ENCODE measurements at places on chromosomes 2 and 18.

- DNase-seq, result no peak
Observed at GRCh38 chr2:69292256-69292655, 94.8 kb downstream of the GFPT1 start.

DNA sequence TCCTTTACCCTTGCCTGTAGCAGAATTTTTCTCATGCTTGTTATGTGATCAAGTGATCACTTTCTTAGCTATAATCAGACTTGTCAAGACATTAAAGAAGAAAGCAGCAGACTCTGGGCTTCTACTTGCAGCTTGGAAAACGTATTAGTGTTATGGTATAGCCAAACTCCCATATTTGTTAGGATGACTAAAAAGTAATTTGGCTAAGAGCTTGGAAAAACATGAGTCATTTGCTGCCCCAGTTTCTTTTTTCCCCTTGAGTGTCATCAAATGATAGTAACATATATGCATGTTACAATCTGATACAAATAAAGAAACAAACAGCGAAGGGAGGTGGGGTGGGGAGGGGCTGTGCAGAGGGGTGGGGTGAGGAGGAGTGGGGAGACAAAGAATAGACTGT, 155.5 kb downstream of the IKZF2 start:
- no peak for DNase-seq

- no peak for DNase-seq
Observed at GRCh38 chr18:49861659-49862058, 48.3 kb upstream of the ACAA2 start.

GRCh38 chr2:84735389-84735788, 145.5 kb downstream of the TRABD2A start:
- no peak for DNase-seq

- peak; percentile 57 for DNase-seq
Observed at GRCh38 chr2:106542746-106543359, 55.7 kb downstream of the CD8B2 start.

GRCh38 chr2:156537141-156537540, 101.0 kb downstream of the GPD2 start:
- no peak for DNase-seq

DNA sequence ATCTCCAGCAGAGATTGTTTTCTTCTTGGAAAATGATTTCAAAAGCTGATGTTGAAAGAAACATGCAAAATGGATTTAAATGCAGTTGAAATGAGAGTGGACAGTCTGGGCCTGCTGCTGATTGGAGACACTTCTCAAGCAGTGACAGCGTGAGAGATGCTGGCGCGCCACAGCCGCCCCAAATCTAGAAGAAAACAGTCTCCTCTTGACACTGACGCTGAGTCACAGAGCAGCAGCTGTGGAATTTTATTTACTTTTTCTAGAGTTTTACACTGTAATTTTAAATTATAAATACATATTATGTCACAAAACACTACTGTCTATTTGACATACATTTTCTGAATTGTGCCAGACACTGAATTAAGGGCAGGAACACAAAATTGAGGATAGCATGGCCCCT, 121.8 kb upstream of the TMEM200C start:
- no peak for DNase-seq

DNA sequence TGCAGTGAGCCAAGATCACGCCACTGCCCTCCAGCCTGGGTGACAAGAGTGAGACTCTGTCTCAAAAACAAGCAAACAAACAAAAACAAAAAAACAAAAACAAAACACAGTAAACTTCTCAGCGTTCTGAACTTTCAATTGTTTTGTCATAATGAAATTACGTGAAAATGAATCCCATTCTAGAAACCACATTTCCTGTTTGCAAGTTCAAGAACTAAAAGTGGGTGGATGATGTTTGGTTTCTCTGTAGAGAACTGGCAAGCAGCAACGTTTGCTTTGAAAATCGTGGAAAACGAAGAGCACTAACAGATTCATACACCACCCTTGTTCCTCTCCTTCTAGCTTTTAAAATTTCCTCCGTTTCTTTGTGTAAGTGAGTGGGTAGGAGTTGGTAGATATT, 226.1 kb upstream of the LYPD1 start:
- no peak for DNase-seq

GRCh38 chr2:240868286-240869108, at the start of gene AGXT:
Gene AGXT, plus strand, starts transcription at chr2:240868824. Its CDS starts 42 bp downstream, at chr2:240868866.
- no peak for DNase-seq

GRCh38 chr2:14693874-14694273, 61.4 kb downstream of the LRATD1 start:
- no peak for DNase-seq

- DNase-seq, result no peak
Observed at GRCh38 chr2:17592731-17593409, 52.4 kb downstream of the VSNL1 start.

DNA sequence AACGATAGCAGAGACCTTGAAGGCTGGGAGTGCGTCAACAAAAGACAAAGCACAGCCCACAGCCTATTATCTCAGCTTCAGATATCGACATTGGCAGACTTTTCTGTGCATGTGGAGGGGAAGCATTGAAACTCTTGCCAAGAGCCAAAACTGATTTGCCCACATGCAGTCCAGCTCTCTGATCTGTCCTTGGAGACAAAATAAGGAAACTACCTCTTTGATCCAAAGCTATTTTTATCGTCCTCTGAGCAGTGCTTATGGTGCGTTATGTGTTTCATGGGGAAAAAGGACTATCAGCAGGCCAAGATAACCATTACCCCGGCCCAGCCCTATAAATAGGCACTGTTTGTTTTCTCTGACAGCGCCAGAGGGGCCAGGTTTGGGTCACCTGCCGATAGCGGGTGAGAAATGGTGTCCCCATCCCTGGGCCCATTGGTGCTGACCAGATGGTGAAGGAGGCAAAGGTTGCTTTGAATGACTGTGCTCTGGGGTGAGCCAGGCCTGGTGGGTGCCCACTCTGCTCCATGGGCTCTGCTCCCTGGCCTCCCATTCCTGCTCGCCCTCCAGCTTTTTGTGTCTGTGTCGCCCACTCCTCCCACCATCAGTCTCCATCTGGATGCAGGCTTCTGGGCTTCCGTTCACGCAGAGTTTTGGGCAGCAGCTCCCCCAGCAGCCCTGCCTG, 176.1 kb upstream of the HS6ST1 start:
- DNase-seq, result no peak

- no peak for DNase-seq
Observed at GRCh38 chr2:68765739-68766375, 31.2 kb downstream of the ARHGAP25 start.

DNA sequence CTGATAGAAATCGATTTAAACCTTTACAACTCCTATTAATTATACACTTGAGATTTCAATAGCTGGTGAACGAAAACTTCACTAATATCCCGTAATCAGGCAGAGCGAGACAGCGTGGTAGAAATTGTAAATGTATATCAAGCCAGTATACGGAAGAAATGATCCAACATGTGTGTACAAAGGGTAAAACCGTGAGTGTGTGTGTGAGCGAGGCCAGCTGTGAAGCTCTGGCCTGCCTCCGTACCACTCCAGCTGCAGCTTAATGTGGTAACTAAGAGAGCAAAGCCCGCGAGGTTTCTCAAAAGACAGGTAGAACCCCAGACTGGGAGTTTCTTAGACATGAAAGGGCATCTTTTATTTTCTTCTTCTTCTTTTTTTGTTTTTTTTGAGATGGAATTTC, 52.3 kb upstream of the ZNF516 start:
- DNase-seq, result no peak

DNA sequence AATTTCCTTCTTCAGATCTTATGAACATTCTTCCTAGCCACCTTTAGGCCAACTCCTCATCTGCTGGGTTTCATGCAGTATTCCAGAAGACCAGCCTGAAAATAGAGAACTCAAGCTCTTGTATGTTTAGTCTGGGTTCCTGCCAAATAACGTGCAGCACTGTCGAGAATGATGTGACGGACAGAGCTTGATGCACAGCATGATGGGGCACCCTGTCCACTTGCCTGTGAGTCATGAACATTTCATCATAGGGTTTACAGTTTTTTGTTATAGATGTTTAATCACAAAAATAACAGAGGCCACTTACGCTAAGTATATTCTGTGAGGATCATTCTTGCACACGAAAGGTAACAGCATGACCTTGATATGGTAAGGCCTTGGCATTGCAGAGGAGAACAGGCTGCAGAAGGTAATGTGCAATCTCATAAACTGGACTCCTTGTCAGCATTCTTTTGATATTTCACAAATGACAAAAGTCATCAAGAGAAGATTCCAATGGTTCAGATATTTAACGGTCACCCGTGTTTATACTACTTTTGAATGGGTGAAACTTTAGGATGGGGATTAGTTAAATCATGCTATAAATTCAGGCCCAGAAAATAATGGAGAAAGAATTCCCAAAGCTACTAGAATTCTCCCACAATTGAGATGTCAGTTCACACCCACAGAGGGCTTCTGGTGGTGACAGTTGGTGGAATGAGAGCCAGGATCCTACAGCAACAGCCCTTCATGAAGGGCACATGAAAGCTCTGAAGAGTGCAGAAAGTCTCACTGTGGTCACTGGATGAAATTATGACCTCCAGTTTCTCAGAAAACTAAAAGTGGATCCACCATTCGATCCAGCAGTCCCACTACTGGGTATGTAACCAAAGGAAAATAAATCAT, 396.1 kb upstream of the RAB12 start:
- DNase-seq, result no peak

GRCh38 chr2:106695919-106696318, 190.0 kb downstream of the ST6GAL2 start:
- DNase-seq, result no peak

- DNase-seq, result no peak
Observed at GRCh38 chr2:85911814-85912692, 23.3 kb upstream of the ST3GAL5 start.

DNA sequence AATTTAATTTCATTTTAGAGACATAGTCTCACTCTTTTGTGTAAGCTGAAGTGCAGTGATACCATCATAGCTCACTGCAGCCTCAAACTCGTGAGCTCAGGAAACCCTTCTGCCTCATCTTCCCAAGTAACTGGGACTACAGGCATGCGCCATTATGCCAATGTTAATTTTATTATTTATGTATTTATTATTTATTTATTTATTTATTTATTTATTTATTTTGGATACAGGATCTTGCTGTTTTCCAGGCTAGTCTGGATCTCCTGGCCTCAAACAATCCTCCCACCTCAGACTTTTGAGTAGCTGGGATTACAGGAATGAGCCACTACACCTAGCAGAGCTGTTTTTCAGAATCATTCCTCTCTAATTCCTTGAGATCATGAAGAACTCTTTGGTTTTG, 99.9 kb downstream of the ASXL3 start:
- no peak for DNase-seq

- no peak for DNase-seq
Observed at GRCh38 chr2:138504546-138505235, 3.1 kb downstream of the SPOPL start.

- DNase-seq, result no peak
Observed at GRCh38 chr18:31401156-31402025, 24.8 kb downstream of the DSG4 start.

DNA sequence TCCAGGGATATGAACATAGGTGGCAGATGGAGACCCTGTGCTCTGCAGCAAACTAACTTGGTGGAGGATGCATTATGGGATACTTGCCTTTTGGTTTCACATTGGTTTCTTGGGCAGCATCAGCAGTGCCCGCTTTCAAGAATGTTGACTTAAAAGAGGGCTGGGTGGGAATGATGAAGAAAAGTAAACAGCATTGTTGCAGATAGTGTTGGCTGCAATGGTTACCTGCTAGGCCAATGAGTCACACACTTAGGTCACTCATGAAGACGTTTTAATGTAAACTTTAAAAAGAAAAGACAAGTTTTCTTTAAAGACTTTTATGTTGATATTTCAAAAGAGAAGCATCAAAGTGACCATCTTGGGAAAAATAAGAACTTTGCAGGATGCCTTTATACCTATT, 26.1 kb upstream of the FAM237A start:
- no peak for DNase-seq

GRCh38 chr2:25700221-25700660, 26.9 kb upstream of the DTNB start:
- no peak for DNase-seq

- DNase-seq, result no peak
Observed at GRCh38 chr18:12271376-12272235, 17.4 kb downstream of the CIDEA start.

GRCh38 chr18:76370201-76370600, 124.8 kb downstream of the ZNF516 start:
- DNase-seq, result no peak

- DNase-seq, result no peak
Observed at GRCh38 chr2:38712871-38713270, 38.3 kb downstream of the SRSF7 start.

- no peak for DNase-seq
Observed at GRCh38 chr2:88265352-88266303, 95.5 kb downstream of the THNSL2 start.

- no peak for DNase-seq
Observed at GRCh38 chr2:149857344-149857743, 269.8 kb upstream of the MMADHC start.

DNA sequence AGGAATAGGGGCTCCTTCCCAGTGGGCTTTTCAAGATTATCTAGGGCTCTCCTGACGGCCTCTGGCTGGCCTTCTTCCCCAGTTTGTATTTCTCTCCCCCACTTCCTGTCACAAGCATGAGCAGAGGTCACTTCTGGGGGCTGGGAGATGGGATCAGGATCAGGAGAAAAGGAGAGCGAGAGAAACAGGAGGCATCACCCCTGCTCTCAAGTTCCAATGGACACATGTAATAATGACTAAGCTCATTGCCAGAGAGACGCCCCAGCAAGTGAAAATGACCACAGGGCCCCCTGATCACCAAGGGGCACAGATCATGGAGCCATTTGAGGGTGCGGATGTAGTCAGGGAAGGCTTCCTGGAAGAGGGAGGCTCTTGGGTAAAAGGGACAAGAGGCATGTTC, 92.1 kb downstream of the SMAD7 start:
- DNase-seq, result no peak

GRCh38 chr2:190841707-190842505, 38.7 kb upstream of the GLS start:
- no peak for DNase-seq

DNA sequence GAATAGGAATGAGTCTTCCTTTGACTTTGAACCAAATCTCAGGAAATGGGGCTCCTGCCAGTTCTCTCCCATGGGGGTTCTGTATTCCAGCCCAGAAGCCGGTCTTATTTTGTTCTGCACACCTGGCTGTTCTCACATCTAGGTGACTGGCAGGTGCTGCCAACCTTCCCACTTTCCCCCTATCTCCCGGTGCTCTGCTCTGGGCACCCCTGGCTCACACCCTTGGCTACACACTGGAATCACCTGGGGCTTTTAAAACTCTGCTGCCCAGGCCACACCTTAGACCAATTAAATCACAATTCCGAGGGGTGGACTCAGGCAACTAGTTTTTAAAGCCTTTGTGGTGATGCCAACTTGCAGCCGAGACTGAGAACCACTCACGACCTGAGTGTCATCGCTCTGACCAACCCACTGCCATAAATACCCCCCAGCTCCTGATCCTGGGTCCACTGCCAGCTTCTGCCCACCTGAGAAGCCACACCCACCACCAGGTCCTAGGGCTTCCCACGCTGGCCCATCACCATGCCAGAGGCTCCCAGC, 69.2 kb downstream of the KCNF1 start:
- no peak for DNase-seq

- peak; percentile 3 for DNase-seq
Observed at GRCh38 chr2:64525317-64525613, 1.1 kb downstream of the AFTPH start.
